CD4-positive, alpha-beta T cell treated with Interleukin-12 subunit alpha and Interleukin-12 subunit beta, for 1 hour (primary cell): ENCODE measurements at places on chromosomes 4 and X.

DNA sequence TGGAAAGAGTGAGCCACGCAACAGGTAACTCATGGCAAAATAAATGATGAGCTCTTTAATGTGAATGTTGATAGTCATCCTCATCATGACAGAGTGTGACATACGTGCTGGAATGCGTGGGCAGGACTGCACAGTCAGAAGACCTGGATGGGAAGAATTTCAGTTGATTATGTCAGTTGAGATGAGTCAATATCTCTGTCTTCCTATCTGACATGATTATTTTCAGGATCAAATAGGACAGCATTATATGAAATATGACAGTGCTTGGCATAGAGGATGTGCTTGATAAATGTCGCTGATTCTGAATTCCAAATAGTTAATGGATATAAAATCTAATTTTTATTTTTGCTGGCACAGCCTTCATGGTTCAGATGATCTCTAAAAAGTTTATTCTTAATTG, 95.1 kb downstream of the IL15 start:
- no peak for DNase-seq

DNA sequence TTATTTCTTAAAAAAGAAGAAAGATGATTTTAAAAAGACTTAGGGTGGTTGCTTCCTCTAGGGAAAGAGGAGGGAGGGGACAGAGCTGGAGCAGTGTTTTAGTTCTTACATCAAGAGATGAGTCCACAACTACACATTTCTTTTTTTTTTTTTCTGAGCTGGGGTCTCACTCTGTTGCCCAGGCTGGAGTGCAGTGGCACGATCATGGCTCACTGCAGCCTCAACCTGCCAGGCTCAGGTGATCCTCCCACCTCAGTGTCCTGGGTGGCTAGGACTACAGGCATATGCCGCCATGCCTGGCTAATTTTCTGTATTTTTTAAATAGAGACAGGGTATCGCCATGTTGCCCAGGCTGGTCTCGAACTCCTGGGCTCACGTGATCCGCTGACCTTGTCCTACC, 17.2 kb downstream of the SH3KBP1 start:
- no peak for DNase-seq

DNA sequence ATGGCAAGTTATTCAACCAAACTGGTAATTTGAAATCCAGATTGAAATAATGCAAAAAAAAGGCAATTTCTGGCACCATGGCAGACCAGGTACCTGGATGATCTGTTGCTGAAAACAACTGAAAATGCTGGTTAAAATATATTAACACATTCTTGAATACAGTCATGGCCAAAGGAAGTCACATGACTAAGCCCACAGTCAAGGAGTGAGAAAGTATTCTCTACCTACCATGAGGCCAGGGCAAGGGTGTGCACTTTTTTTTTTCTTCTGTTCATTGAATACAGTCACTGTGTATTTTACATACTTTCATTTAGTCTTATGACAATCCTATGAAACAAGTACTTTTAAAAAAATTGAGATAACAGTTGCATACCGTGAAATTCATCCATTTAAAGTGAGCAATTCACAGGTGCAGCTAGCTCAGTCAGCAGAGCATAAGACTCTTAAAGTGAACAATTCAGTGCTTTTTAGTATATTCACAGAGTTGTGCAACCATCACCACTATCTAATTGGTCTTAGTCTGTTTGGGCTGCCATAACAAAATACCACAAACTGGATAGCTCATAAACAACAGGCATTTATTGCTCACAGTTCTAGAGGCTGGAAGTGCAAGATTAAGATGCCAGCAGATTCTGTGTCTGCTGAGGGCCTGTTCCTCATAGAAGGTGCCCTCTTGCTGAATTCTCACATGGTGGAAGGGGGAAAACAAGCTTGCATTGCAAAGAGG, 4.8 kb upstream of the MPP1 start:
- no peak for DNase-seq

DNA sequence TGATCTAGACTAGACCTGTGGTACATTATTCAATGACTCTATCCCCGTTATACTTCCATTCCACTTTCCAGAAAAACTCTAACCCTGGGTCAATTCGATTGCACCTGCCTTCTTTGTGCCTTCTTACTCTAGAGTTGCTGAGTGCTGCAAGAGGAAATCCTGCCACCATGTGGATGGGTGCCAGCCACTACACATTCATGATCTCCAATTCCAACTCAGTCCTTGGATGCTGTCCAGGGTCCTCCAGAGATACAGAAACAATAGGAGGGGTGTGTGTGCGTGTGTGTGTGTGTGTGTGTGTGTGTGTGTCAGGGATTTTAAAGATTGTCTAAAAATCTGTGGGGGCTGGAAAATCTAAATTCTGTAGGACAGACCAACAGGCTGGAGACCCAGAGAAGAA, 42.9 kb upstream of the INTS6L start:
- peak; percentile 45 for DNase-seq

GRCh38 chr4:118676128-118676527, 9.1 kb upstream of the METTL14 start:
- DNase-seq: no peak

DNA sequence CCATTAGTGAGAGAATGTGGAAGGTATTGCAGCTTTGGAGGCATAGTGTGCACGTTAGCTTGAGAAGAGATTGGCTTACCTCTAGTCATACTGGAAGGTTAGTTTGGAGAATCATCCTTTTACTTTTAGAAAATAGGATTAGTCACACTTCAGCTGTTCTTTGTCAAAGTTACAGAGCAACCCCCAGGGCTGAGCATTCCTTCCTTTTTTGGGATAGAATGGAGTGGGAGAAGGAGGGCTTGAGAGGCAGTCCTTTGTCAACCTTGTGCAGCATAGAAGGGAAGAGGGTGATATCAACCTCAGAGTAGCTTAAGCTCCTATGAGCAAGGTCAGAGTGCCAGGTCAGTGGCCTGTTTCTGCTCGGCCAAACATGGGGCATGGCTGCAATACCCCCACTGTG, 8.6 kb upstream of the MBNL3 start:
- no peak for DNase-seq

DNA sequence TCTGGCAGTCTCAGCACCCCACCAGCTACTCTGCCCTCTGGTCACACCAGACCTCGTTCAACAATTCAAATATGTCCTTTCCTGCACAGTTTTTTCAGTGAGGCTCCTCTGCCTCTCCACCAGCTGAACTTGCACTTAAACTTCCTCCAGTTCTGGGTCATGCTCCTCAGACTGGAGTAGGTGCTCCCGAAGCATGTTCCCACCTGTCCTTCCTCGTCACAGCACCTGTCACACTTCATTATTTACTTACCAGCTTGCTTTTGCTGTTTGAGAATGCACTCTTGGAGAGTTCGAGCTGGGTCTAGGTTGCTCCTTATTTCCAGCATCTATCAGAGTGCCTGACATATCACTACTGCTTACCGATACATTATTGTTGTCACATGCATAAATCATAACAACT, 144.8 kb upstream of the TTC29 start:
- no peak for DNase-seq

DNA sequence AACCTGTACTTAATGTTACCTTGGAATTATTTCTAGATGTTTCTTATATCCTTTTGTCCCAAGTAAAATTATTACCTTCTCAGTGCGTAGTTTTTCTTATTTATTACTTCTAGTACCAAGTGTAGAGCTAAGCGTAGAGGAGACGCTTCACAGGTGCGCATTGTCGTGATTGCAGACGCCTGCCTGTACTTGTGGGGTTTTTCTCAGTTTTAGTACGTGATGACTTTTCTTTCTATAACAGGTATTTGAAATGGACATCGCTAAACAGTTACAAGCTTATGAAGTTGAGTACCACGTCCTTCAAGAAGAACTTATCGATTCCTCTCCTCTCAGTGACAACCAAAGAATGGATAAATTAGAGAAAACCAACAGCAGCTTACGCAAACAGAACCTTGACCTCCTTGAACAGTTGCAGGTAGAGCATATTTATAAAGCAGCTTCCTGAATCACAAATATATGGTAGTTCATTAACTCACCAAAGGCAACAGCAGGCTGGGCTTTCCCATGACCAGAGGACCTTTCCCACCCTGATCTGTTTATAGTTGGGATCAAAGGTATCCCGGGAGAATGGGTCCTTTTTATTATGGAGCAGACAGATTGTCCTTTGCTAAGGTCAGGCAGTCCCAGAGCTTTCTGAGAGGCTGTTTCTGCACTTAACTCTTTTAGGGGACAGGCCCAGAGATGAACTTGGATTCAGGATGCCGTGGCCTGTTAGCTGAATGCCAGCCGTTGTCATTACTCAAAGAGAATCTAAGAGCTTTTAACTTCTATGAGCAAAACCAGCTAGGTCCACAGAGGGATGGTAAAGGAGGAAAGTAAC, 172.9 kb downstream of the PTTG2 start:
- DNase-seq: no peak

- no peak for DNase-seq
Measured at GRCh38 chr4:110449947-110450346, 26.0 kb upstream of the ENPEP start.

DNA sequence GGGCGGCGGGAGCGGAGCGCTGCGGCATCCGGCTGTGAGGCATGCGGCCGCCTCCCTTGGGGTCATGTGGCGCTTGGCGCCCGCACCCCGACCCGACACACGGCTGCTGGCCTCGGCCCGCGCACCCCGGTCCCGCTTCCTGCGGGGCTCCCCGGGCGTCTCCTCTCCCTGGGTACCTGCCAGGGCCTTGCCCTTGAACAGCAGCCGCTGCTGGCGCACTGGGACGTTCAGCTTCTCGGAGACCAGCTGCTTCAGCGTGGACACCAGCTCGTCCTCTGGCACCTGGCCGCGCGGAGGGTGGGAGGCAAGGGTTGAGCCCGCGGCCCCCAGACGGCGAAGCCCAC, 391 bp downstream of the UBL4A start:
- DNase-seq: peak; percentile 44

DNA sequence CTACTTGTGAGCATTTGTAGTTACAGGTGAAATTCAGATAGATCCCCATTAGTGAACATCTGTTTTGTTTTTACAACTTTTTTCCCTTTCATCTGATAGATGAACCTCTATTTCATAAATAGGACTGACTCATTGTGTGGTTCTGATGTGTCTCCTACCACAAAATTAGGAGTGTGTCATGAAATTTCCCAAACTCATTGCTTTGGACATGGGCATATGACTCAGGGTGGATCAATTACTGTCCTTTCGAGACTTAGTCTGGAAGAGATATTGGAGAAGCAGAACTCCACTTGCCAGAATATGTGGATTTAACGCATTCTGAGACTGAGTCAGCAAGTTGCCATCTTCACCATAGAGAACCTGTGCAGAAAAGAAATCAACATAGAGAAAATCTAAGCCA, 53.5 kb upstream of the PCDH10 start:
- DNase-seq: no peak

DNA sequence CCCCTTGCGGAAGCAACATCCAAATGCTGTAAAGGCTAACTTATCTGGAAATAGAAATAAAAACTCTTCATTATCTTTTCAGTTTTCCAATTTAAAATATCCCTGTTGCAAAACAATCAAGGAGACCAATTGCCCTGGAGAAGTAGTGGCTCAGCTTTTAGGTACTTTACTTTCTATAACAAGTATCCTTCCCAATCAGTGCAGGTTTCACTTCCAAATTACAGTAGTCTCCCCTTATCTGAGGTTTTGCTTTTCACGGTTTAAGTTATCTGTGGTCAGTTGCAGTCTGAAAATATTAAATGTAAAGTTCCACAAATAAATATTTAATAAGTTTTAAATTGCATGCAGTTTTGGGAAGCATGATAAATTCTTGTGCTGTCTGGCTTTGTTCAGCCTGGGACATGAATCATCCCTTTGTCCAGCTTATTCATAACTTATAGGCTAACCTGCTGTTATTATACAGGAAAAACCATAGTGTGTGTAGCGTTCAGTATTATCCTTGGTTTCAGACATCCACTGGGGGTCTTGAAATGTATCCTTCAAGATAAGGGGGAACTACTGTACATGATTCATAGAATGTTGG, 973.1 kb upstream of the GRID2 start:
- no peak for DNase-seq

DNA sequence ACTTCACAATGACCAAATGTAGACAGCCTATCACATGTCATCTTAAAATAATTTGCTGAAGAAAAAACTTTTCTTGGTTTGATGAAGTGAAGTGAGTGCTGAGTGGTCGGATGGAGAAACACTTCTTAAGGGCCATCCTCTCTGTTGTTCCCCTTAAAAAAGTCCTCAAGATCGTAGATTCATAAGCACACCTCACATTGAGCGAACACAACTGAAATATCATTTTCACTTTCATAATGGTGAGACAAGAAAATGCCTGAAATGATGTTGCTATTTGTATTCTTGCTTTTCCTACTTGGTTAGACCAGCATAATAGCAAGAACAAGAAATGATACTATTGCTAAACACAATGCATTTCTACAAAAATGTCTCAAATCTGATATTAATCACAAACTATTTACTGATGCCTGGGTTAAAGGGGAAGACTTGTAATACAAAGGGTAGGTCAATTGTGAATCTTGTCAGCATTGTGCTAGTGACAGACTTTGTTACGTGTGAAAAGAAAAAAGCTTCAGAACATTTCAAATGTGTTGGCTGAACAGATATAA, 305.6 kb upstream of the NR3C2 start:
- no peak for DNase-seq

DNA sequence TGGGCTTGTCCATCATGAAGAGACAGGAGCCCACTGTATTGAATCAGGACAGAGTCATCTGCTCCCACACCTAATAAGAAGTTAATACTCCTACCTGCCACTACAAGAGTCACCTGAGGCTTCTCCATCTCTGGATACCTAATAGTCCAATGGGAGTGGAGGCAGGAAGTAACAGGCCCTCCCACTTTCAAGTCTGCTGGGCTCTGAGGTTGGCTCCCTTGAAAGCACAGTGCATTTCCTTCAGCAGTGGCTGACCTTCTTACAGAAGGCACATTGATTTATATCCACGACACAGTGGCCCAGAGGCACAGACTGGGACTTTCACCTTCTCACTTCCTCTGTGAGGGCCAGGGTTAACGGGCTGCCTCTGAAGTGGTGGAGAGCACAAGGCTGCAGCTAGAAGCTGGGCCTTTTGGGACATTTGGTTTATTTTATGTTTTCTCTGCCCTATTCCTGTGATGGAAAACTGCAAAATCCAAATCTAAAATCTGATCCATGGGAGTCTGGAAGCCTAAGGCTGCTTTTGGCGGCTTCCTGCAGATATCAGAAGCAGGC, 38.1 kb downstream of the FRG2 start:
- no peak for DNase-seq

DNA sequence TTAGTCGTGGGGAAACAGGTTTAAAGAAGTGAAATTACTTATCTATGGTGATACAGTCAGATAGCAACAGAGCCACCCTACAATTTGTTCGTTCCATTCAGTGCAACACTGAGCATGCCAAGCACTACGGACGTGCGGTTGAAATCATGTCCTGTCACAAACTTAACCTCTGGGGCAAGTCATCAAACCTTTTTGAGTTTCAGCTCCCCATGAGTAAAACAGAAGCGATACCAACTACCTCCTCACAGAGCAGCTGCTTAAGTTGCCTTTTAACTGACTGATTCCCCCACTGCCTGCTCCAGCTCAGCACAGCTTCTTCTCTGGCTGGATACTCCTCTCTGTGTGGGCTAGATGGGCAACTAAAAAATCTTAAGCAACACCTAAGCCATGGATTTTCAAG, 36.0 kb downstream of the LHFPL1 start:
- DNase-seq: no peak

- DNase-seq: no peak
Measured at GRCh38 chrX:154819771-154820341, 14.6 kb upstream of the MPP1 start.

GRCh38 chr4:48046059-48046458, 29.5 kb downstream of the NIPAL1 start:
- DNase-seq: no peak
